Right ventricle myocardium inferior (tissue), 1 donor: ENCODE measurements at places on chromosomes 11 and 22.

GRCh38 chr11:9568854-9569587 lies 4.4 kb upstream of the WEE1 start:
- DNase-seq, result no peak

GRCh38 chr11:330694-331357 lies 10.2 kb upstream of the IFITM3 start:
- DNase-seq, result peak; percentile 48

GRCh38 chr11:84714316-84714780 lies 912.8 kb downstream of the DLG2 start:
- DNase-seq, result peak; percentile 60

GRCh38 chr22:17060126-17060525 lies 24.7 kb upstream of the IL17RA start:
- DNase-seq, result no peak
